ENCODE measurements at places on chromosomes 7 and 10. TPM values are rescaled to one million over a fixed set of nuclear protein-coding genes. Genes with fewer than 3 reads are reported as not detected.

Gene PRLHR
- total RNA-seq = not detected

GRCh38 chr7:16615228-16615627, 30.3 kb downstream of the ANKMY2 start:
- no peak for DNase-seq

DNA sequence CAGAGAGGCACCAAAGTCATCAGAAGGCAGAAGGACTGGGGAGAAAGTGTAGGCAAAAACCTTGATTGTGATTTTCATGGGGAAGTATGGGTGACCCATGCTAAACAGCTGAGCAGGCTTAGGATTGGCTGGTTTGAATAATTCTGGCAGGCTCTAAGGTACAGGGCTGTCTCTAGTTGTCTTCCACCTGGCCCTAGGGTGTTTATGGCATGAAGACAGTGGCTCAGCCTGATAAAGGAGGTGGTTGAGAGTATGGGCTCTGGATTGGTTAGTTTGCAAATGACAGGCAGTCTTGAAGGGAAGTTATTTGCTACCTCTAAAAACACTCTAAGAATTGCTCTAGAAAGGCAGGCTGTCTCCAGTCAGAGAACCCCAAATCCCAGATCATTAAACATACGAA, 100.3 kb downstream of the STRA8 start:
- no peak for DNase-seq

- DNase-seq = no peak
Measured at GRCh38 chr7:24751484-24751883, 5.8 kb downstream of the GSDME start.

- DNase-seq = no peak
Measured at GRCh38 chr10:23608926-23609325, 170.1 kb downstream of the OTUD1 start.

- no peak for DNase-seq
Measured at GRCh38 chr10:44832595-44833390, 78.3 kb upstream of the TMEM72 start.

DNA sequence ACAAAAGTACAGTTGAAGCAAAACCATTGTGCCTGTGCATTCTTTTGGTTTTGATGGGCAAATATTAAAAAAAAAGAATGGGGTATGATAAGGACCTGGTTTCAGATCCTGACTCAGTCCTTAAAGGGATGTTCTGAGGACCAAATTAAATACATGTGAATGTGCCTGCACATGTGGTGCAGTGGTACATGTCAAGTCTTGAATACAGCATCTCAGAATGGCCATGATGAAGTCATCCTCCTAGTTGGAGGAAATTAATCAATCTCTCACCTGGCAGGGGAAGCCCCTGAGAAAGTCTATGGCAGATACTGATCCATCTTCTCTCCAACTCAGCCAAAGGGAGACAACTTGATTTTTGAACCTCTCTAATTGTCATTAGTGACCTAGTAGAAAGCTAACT, 207.0 kb downstream of the SUGCT start:
- DNase-seq = no peak

DNA sequence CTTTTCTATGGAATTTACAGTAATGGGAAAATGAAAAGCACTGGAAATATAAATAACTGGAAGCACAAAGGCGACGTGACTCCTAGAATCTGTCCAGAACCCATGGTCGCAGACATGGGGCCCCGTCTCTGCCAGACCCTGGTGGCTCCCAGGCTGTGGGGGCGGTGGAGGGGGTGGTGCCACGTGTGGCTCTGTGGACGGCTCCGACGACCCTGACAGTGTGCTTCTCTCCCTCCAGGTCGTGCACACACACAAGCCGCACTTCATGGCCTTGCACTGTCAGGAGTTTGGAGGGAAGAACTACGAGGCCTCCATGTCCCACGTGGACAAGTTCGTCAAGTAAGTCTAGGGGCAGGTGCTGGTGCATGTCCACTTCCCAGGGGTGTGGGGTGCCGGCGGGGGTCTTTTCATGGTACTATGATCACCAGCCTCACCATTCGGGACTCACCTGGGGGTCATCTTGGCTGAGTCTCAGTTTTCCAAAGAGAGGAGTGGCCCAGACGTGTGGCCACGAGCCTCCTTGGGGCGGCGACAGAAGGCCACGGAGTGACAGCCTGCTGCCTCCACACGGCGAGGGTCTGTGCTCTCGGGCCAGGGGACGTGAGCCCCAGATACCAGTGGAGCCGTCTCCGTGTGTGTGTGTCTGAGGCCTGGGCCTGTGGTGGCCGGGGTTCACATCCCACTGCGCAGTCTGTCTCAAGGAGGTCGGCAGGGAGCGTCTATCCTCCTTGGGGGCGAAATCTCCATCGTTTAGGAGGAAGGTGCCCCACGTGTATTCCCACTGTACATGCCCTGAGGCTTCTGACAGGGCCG, 108.2 kb downstream of the INPP5A start:
- no peak for DNase-seq

All from osteocyte (in vitro differentiated cells).